ENCODE measurements at places on chromosomes 1 and 21.
A peak's percentile ranks its signal among the peaks of the same experiment; 100 is the strongest.

GRCh38 chr1:207500306-207500705, 4.3 kb downstream of the CR1 start:
- no peak for DNase-seq

GRCh38 chr1:20125100-20125499, 5.8 kb upstream of the PLA2G2D start:
- DNase-seq = no peak

DNA sequence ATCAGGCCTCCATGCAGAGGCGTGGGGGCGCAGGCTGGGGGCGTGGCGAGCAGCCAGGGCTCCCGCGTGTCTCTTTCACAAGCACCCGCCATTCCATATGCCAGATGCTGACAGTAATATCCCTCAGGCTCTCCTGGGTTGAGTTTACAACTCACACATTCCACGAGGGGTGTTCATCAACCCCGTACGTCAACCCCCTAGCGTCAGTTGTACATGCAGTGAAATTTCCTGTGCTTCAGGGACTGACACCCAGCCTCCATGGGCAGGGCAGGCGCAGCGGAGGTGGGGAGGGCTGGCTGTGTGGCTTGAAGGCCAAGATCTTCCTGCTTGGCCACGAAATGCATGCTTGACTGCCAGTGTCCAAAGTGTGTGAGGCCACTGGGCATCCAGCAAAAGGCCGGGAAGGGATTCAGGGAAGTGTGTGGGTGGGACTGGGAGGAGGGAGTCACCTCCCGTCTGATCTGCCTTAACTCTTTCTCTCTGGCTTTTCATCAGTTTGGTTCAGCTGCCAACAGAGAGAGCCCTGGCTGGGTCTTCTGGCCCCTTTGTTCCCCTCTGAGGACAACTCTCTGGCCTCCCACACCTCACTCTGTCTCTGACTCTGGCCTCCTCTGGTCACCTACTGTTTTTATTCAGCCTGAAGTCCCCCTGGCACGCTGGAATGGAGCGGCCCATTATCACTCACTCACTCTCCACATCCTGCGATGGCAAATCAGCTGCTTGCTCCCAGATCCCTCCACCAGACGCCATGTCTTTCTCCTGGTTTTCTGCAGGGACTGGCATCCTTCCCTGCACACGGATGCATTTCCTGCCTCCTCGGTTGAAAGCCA, 33.8 kb downstream of the CLIC6 start:
- DNase-seq = peak; percentile 31

DNA sequence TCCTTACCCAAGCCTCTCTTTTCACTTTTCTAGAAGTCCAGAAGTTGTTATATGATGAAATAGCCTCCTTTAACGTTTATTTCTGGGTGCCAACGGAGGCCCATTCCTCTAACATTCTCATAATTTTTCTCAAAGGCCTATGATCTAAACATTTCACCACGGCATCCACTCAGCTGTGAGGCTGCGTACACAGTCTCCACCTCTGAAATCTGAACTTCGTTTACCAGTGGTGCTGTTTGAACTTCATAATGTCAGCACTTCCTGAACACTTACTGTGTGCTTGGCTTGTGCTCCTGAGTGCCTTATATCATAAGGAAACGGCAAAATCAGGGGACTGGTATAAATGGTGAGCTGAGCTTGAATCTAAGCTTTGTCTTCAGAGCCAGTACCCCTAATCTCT, 12.0 kb upstream of the RBP7 start:
- DNase-seq = peak; percentile 77

DNA sequence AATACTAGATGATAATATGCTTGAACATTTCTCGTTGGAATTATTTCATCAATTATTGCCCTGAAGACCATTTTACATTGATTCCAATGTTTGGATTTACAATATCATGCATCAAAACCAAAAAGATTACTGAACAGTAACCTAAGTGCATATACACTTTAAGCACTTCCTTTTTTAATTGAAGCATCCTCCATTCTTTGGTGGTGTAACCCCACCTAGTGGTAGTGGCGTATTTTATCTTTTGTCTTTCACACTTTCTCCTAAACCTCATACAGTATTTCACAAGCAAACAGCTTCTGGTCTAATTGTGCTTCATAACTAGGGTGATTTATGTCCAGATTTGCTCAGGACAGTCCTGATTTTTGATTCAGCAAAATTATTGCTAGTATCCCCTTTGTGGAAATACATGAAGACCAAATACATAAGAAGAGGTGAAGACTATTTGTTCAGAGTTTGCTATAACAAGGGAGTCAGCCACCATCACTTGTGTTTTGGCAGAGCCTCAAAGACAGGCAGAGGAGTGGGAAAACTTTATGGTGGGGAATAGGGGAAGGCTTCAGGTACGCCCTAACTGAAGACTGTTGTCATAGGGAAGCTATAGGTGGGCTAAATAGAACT, 3.4 kb upstream of the NVL start:
- peak; percentile 79 for DNase-seq

DNA sequence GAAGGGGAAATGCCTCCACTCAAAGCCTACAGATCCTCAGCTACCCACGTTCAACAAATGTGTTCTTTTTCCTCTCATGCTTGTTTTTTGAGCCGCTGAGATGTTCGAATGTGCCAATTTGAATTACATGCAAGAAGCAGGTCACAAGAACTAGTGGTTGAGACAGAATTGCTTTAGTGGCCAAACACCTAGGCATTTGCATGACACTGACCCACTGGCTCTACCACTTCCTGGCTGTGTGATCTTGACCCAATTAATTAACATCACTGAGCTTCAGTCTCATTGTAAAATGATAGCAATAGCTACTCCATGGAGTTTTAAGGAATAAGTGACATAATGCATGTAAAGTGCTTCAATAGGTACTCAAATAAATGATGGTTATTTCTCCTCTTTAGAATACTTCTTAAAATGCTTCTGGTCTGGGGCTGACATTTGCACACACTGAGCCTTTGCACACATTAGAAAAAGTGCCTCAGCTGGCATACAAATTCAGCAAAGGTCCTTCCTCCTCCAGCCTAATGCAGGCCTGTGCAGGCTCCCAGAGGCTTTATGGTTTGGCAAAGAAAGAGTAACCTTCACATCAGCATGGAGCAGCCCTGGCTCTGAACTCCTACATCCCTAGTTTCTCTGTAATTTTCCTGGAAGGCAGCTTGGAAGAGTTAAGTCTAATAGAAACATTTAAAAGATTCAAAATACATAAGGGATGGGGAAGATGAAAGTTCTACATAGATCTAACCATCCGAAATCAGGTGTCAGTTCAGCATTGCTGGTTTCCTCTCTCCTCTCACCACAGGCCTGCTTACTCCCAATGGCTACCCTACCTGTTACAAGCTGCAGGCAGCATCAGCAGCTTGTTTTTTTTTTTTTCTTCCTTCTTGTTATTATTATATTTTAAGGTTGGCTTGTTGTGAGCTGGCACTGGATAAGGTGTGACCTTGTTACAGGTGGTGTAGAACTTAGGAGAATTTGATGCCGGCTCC, 107.4 kb downstream of the TBX19 start:
- DNase-seq = no peak

DNA sequence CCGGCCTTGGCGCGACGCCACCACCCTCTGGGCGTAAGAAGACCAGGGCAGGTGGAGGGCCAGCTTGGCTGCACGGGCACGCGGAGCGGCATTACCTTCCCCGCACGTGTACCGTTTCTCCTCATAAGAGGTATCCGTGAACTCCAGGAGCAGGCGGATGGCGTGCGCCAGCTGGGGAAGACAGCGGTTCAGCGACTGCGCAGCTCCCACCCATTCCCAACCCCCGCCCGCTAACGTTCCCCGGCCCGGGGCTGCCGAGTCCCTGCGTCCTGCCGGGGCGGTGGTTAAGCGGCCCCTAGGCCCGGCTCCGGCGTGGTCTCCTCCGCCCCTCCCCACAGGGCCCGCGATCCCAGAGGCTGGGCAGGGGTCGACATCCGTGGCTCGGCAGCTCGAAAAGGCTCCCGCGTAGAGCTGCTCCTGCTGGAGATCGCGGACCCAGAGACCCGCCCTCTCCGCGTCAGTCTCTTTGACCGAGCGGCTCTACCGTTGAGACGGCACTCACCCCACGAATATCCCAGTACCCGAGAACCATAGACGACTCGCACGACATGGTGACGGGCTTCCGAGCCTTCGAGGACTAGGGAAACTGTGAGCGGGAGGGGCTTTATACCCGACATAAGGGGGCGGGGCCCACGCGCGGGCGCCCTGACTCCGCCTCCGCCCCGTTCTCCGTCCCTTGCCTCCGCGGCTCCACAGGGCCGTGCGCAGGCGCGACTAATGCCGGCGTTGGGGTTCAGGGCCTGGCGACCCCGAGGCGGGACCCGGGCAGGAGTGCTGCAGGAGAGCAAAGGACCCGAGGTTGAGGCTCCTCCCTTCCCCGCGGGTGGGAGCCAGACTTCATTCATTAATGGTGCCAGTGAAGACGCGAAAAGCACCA, 862 bp downstream of the GSTM3 start:
- DNase-seq = peak; percentile 49

All from choroid plexus epithelial cell (primary cell).